ENCODE measurements at places on chromosomes 13 and 19.

GRCh38 chr13:34108410-34108809 lies 290.5 kb downstream of the RFC3 start:
- no peak for DNase-seq

GRCh38 chr13:30847650-30848307 lies 58.3 kb upstream of the MEDAG start:
- peak; percentile 100 for DNase-seq

DNA sequence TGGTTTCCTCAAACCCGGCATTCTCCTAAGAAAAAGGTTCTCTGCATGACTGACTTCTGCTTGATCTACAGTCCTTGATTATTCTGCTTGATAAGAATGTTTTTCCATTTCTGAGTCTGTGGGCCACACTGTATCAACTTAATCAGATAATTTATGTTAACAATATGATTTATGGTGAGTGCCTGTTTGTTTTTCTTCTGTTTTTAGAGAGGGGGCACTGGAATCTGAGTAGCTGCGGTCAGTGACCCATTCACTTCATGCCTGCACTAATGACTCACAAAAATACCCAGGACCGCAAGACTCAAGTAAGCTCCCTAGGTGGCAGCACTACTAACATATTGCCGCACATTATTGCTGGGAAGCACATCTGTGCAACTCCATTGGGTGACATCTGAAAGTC lies 542.3 kb upstream of the ATXN8OS start:
- DNase-seq: peak; percentile 4

- DNase-seq: peak; percentile 35
Measured at GRCh38 chr19:58355908-58356765, 2.8 kb upstream of the A1BG start.

- DNase-seq: peak; percentile 6
Measured at GRCh38 chr13:101869553-101869952, 417.1 kb downstream of the ITGBL1 start.

- peak; percentile 50 for DNase-seq
Measured at GRCh38 chr13:66994097-66994496, 236.0 kb downstream of the PCDH9 start.

- no peak for DNase-seq
Measured at GRCh38 chr13:104816726-104817125, 1718.7 kb downstream of the EFNB2 start.

GRCh38 chr19:5977222-5977784 lies 637 bp downstream of the RANBP3 start:
- no peak for DNase-seq

- no peak for DNase-seq
Measured at GRCh38 chr19:35717665-35718344, at the start of gene KMT2B. KMT2B (plus strand) TSS chr19:35718003; CDS start chr19:35718019, 16 bp downstream.

GRCh38 chr13:110684388-110685056 lies 21.4 kb downstream of the CARS2 start:
- DNase-seq: no peak

- DNase-seq: peak; percentile 38
Measured at GRCh38 chr13:29756506-29756905, 93.9 kb downstream of the UBL3 start.

GRCh38 chr19:30411714-30412113 lies 39.5 kb downstream of the ZNF536 start:
- no peak for DNase-seq

DNA sequence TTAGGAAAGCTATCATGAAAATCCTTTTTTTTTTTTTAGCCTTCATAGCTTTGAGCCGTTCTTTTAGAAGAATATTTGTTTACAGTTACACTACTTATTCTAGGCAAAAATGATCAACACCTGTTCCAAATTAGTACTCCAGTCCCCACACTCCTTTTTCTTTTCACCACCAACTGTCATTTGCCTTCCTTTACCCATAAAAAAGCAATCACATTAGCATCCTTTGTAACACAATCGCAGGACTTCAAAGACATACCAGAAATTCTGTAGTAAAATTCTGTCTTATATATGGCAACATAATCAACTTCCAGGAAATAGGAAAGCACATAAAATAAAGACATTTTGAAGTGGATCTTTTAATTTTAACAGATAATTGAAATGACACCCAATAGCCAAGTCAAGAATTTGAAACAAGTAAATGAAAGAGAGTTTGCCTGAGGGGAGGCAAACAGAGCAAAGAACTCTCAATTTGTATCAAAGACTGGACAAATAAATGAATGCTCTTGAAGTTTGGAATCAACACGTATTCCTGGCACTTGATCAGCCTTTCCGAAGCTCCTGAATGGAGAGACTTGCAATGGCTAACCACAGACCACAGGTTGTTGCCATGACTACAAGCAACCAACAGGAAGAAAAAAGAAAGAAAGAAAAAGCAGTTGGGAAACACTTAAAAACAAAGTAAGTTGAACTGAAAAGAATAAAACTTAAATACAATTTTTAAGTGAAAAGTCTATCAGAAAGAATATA lies 206.8 kb downstream of the PCDH9 start:
- peak; percentile 80 for DNase-seq

- no peak for DNase-seq
Measured at GRCh38 chr13:79647533-79647932, 166.6 kb downstream of the NDFIP2 start.

- DNase-seq: no peak
Measured at GRCh38 chr19:10501971-10502523, 1.1 kb downstream of the KEAP1 start.
